Activated naive CD4-positive, alpha-beta T cell treated with Interleukin-2 at 50 U/mL for 16 hours (primary cell): ENCODE measurements at places on chromosomes 16 and 17.

GRCh38 chr17:17812211-17813054, 24.4 kb downstream of the SREBF1 start:
- peak; percentile 74 for DNase-seq

DNA sequence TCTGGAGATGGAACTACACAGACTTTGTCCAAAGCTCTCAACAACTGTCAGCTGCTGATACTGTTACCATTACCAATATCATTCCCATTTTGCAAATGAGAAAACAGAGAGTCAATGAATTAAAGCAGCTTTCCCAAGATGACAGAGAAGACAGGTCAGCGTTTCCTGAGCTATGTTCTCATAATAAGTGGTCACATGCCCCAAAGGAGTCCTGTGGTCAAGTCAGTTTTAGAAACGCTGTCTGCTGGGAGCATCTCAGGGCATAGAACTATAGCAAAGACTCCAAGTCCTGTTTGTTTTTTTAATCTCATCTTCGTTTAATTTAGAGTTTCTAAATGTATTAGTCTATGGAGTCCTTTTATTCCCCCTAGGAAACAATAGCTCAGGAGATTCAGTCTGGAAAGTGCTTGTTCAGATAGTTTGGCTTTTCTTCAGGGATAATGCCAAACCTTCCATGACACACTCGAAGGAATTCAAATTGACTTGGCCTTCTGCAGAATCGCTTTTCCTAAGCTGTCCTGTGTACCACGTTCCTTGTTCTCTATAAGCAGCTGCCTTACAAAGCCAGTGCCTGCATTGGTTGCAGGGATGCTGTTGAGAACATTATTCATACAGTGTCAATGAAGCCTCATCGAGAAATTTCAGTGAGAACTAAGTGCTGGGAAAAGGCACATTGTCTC, 12.1 kb downstream of the CCDC42 start:
- DNase-seq: no peak

DNA sequence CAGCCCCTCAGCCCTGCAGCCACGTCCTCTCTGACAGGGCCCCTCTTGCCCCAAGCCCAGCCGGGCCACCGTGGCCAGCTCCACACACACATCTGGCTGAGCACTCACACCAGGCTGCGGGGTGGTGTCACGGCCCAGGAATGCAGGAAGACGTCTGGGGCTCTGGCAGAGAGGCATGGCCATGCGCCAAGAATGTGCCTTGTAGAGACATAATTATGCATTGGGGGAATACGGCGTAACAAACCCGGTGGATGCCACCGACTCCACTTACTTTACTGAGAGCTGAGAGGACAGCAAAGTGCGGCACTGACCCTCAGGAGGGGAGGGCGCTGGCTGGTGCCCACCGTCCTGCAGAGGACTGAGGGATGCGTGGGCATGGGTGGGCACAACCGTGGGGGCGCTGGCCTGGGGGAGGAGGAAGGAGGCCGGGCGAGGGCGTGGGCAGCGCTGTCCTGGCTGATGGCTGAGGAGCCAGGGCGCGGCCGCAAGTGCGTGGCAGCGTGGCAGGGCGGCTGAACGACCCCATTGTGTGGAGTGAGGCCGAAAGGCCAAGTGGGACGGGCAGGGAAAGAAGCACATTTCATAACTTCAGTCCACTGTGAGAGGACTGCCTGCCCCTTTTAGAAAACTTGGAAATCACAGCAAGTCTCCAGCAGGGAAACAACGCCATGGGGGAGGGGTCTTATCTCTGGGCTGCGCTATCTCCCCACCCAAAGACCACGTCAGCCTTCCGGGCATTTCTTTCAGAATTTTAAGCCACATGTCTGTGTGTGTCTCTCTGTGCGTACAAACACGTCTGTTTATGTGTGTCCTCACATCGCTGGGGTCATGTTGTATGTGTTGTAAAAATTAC, 30.6 kb downstream of the METRNL start:
- DNase-seq: no peak

GRCh38 chr17:71232801-71233559, 887.8 kb upstream of the SOX9 start:
- DNase-seq: no peak

- peak; percentile 46 for DNase-seq
Measured at GRCh38 chr17:2837147-2837561, 40.9 kb downstream of the RAP1GAP2 start.

DNA sequence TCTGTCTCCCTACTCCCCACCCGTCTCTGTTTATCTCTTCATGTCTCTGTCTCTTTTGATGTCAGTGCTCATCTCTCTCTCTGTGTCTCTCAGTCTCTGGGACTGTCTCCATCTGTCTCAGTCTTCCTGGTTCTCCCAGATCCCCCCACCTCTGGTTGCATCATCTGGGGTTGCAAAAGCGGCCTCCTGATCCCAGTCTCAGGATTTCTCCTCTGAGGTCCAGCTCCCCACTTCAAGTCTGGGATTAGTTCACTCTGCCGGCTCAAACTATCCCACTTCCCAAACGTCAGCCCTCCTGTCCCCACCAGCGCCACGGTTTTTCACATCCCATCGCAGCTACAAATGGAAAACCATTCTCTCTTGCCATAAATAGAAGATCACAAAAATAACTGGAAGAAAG, 9.0 kb downstream of the TEKT5 start:
- DNase-seq: no peak

DNA sequence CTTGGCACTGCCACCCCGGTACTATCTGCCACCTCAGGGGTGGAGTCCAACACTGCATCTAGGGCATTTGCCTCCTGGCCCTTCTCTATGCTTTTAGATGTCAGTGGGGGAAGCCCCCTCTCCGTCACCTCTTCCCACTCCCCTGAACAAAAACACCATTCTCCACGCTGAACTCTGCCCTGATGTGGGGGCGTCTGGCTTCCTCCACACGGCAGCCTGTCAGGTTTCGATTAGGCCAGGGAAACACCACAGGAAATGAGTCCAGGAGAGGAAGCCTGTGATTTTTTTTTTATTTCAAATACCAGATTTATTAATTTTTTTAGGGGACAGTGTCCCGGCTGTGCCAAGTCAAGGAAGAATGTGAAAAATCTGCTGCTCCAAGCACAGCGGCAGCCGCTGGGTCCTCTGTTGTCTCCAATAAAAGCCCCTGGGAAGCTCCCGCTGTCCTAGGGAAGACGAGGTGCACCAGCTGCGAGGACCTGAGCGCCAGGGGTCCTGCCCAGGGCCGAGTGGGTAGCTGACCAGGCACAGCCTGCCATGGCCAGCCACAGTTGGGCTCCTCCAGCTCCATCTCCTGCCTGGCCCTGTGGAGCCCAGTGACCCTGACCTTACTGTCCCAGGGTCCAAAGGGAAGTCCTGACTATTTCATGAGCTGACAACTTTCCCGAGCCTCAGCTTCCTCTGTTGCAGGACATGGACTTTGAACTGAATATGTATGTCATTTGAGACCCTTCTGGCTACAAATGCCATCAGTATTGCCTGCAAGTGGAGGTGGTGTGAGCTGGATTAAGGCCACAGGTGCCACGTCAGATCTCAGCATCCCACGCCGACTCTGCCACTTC, 336.7 kb downstream of the FOXL1 start:
- no peak for DNase-seq

DNA sequence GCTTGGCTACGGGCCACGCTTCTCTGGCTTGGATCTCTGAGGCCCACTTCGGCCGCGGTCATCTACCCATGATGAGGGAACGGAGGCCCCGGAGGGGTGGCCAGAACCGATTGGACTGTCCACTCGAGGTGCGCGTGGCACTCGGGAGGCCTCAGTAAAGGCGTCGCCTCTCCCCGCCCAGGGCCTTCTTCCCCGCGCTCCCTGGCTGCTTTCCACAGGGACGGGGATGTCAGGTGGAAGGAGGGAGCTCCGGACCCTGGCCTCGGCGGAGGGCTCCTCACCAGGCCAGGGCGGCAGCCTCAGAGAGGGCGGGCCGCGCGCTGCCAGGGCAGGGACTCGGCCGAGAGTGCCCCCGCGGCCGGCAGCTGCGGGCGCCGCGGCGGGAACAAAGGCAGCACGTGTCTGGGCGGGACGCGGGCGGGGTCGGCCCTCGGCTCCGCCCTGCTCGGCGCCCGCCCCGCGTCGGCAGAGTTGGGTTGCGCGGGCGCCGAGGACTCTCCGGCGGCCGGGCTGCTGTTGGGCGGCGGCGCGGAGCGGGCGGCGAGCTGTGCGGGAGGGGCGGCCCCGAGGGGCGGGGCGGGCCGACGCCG, 587 bp upstream of the CDK5R1 start:
- DNase-seq: peak; percentile 72

DNA sequence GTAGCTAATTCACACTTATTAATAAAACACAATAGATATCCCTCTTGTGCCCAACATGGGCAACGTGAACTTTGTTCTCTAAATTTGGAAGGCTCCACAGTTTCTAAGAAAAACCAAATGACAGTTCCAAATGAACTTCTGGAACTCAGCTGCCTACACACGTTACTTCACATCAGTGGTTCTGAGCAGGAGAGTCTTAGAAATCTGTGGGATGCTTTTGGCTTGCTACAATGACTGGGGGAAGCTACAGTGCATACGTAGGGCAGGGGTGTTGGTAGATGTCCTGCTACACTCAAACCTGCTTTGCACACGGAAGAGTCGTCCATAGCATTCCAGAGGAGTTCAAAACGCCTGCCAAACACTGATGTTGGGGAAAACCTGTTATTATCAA, 8.0 kb downstream of the TXNDC11 start:
- no peak for DNase-seq

DNA sequence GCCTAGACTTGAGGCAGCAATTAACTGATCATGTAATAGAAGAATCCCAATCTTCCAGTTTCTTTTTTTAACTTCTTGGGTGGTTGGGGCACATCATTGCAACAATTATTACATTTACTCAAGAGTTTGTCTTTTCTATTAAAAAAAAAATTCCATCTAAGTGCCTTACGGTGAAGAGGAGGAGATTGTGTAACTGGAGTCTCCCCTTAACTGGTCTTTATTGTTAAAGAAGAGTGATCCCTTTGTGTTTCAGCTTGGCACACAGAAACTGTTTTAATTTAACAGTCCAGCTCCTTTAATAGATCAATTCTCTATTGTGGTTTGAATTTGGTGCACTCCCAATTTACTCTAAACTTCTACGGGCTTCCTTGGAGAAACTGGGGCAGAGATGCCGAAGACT, 75.2 kb downstream of the FTO start:
- no peak for DNase-seq

GRCh38 chr16:84726669-84727467, 27.1 kb downstream of the USP10 start:
- no peak for DNase-seq

DNA sequence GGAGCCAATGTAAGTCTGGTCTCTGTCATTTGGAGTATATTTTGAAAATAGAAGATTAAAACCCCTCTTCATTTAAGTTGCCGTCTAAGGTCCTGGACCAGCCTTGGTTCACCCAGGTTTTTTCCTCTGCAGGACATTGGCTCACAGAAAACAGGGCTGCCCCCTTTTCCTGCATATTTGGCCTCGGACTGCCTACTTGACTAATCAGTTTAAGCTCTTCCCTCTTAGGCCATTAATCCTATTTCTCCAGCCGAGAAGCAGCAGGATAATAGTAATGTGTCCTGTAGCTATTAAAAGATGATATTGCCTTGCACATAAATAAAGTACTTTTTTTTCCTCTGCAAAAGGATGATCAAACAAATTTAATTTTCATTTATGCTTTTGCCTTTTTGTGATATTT, 52.1 kb downstream of the PRKCA start:
- no peak for DNase-seq

DNA sequence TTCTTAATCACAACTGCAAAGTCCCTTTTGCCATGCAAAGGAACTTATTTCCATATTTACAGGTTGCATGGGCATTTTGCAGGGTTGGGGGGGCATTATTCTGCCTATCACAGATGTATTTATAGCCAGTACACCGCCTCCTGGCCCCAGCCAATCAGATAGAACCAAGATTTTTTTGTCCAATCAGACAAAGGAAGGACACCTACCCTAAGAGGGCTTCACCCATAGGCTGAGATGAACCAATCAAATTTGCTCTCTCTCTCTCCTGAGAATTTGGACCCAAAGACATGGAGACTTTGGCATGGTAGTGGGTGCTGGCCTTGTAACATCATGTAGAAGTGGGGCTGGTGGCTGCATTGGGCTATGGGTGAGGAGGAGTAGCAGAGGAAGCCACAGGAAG, 3.9 kb upstream of the KCNG4 start:
- DNase-seq: no peak

- no peak for DNase-seq
Measured at GRCh38 chr16:52914428-52914827, 138.3 kb downstream of the CHD9NB start.

- peak; percentile 87 for DNase-seq
Measured at GRCh38 chr17:35242158-35242804, 591 bp upstream of the SLFN5 start.

DNA sequence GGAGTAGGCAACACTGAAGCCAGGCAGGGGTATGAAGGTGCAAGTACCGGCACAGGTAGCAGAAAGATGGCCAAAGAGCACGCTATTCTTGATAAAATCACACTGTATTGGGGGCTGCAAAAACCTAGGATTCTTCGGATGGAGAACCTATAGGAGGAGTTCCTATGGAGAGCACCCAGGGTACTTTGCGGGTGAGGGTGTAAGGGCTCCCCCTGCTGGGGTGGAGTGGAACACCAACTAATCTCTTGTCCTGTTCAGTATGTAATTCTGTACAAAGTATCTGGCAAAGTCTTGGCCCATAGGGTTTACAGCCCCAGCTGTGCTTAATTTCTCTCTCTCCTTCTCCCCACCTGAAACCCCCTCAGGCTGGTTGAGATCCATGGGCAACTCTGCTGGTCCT, 393.1 kb upstream of the ASIC2 start:
- DNase-seq: no peak

DNA sequence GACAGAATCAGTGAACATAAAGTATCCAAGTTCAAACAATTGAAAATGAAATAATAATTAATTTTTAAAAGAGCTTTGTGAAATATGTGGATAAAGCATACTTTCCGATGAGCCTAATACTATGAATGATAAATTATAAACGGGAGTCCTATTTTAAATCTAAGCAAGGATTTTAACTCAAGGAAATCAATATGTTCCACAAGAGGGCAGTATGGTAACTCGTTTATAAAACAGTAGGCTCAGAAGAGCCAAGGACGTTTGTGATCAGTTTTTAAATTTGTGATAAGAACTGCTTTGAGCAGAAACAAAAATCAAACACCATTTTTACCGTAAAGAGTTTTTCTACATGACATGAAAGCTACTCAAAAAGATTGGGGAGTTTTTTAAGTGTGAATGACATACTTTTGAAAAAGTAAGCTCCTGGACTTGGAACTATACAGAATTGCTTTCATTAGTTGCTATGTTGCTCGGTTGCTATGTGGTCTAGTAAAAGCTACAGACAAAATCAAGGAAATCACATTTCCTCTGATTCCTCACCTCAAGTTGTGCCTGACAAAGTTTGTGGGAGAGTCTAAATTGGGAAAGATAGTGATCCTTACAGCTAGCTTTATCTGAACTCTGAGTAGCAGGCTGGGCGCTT, 11.8 kb upstream of the TEKT1 start:
- DNase-seq: no peak

DNA sequence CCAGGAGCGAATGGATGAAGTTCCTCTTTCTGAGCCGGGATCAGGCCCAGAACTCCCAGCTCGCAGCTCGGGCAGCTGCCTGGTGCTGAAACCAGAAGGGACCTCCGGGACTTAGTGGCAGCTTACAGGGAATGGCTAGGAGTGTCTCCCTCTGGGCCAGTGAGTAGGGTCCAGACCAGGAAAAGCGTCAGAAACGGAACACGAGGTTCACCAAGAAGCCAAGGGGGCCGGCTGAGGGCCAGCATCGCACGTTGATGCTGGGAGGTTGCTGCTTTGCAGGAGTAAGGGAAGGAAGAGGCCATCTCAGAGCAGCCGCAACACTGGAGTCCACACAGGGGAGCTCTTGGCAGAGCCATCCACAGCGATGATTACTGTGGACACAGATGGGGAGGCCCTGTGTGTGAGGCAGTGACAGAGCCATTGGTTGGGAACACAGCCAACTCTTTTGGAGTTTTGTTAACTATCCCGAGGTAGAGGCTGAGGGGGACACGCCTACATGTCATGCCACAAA, 74.0 kb upstream of the CREBBP start:
- DNase-seq: no peak
